ENCODE measurements at places on chromosomes 1 and 21. TPM values are rescaled to one million over a fixed set of nuclear protein-coding genes. Genes with fewer than 3 reads are reported as not detected.

The DENND2D gene
- total RNA-seq, result 11.5 TPM

The TPTE gene
- not detected for total RNA-seq

The ST6GALNAC3 gene
- 0.11 TPM for total RNA-seq

The CELA3A gene
- total RNA-seq, result not detected

The URB2 gene
- total RNA-seq, result 8.5 TPM

The PAQR7 gene
- total RNA-seq, result 11.2 TPM

The C1orf226 gene
- total RNA-seq, result 0.78 TPM

The SLAMF9 gene
- total RNA-seq, result 0.86 TPM

The WLS gene
- total RNA-seq, result 28.6 TPM

The FAM3B gene
- total RNA-seq, result not detected

The SHE gene
- total RNA-seq, result 2.7 TPM

The RBP7 gene
- total RNA-seq, result not detected

The PDC gene
- total RNA-seq, result not detected

The SMIM12 gene
- total RNA-seq, result 24.4 TPM

The FALEC gene
- not detected for total RNA-seq

The MEX3A gene
- 1.1 TPM for total RNA-seq

The INSRR gene
- under 0.01 TPM for total RNA-seq

The KCNC4 gene
- total RNA-seq, result 4.7 TPM

The GNG4 gene
- not detected for total RNA-seq

The B4GALT2 gene
- 96.3 TPM for total RNA-seq

The ANKRD35 gene
- total RNA-seq, result 2.8 TPM

The BARHL2 gene
- not detected for total RNA-seq

The DDX59 gene
- total RNA-seq, result 14.2 TPM

The IL24 gene
- not detected for total RNA-seq

The GBP5 gene
- 0.11 TPM for total RNA-seq

The CDC42BPA gene
- total RNA-seq, result 91.7 TPM

The CD34 gene
- 0.54 TPM for total RNA-seq

The ZNF695 gene
- 1.2 TPM for total RNA-seq

The TLR5 gene
- 1.2 TPM for total RNA-seq

The IFNLR1 gene
- 0.22 TPM for total RNA-seq

The ISG20L2 gene
- total RNA-seq, result 15.6 TPM

The KCNE1 gene
- 0.65 TPM for total RNA-seq

The S100A7 gene
- total RNA-seq, result not detected

The ZMPSTE24 gene
- 108 TPM for total RNA-seq

The RIPK4 gene
- 6.4 TPM for total RNA-seq

The SLC22A15 gene
- 19.5 TPM for total RNA-seq

The FCRL1 gene
- total RNA-seq, result not detected

The ZP4 gene
- not detected for total RNA-seq

The LRRC7 gene
- not detected for total RNA-seq

Data from articular chondrocyte of knee joint (primary cell).